ENCODE measurements at places on chromosomes 12 and 14.

GRCh38 chr12:108253540-108253939 lies 85.6 kb downstream of the CMKLR1 start:
- DNase-seq = peak; percentile 17

GRCh38 chr12:47207340-47207717 lies 127.6 kb upstream of the AMIGO2 start:
- DNase-seq = no peak

GRCh38 chr12:82686168-82687020 lies at the start of gene TMTC2:
Gene TMTC2, plus strand, starts transcription at chr12:82686906.
- DNase-seq = peak; percentile 90

DNA sequence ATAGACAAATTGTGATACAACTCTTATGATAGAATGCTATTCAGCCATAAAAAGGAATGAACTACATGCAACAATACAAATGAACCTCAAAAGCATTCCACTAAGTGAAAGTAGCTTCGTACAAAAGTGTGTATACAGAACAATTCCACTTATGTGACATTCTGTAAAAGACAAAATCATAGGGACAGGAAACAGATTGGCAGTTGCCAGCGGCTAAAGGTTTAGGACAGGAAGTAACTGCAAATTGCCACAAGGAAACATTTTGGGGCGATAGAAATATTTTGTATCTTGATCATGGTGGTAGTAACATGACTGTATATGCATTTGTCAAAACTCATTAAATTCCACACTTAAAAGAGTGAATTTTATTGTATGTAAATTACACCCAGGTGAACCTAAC lies 113.4 kb downstream of the CAPZA3 start:
- DNase-seq = no peak

- DNase-seq = peak; percentile 68
These were observed 13.7 kb upstream of the TMEM106C start for GRCh38 chr12:47949441-47950341.

- no peak for DNase-seq
These were observed 29.2 kb downstream of the HSP90AA1 start for GRCh38 chr14:102057480-102058114.

GRCh38 chr12:43835264-43835655 lies 621 bp upstream of the TMEM117 start:
- no peak for DNase-seq

DNA sequence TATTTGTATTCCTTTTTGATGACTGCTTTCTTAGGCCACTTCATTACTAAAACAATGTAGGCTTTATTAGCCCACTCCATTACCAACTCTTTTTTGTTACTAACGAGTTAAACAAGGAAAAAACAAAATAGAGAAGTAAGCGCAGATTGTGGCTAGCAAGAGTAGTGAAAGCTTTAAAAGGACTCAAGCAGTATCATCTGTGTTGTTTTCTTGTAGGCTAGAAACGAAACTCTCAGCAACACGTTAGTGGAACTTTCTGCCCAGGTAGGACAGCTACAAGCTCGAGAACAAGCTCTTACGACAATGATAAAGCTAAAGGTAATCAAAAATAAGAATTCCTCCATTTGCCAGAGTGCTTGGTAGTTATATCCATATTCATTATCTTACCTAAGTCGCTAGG lies 11.1 kb downstream of the CCDC62 start:
- no peak for DNase-seq

DNA sequence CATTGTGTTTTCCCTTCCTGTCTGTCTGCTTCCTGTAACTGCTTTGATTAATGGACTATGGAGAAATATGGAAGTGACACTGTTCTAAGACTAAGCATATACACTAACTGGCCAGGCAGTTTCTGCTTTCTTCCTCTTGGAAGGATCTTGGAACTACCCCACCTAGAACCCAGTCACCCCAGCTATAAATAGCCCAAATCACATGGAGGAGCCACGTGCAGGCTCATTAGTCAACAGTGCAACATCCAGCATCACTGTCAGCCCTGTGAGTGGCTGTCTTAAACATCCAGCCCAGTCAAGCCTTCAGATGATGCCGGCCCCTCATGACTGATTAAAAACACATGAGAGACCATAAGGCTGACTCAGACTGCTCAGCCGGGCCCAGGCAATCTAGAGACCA lies 39.2 kb downstream of the BCAT1 start:
- no peak for DNase-seq

DNA sequence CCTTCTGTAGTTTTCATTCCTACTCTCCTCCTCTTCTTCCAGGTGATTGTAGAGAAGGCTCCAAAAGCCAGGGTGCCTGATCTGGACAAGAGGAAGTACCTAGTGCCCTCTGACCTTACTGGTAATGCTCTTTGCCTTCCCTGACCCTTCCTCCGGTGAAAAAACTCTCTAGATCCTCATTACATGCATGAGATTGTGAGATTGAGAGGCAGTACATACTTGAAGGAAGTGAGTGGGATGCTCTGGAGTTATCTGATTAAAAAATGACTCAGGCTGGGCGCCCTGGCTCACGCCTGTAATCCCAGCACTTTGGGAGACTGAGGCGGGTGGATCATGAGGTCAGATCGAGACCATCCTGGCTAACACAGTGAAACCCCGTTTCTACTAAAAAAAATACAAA lies 5.3 kb downstream of the GABARAPL1 start:
- DNase-seq = no peak

DNA sequence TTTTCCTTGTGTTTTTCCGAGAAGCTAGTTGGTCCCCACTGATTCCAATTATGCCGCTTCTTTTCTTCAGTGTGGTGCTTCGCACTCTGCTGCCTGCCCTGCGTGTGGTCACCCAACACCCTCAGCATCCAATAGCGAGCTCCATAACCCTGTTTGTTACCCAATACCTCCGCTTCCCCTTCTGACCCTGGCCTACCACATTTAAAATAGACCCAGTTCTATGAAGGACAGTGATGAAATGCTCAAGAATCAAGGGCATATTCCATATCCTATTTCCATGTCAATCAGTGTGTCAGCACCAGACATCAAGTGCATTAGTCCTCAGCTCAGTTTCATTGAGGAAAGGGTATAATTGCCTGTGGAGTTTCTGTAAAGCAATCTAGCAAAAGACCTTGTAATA lies 9.5 kb downstream of the NDRG2 start:
- DNase-seq = no peak

- no peak for DNase-seq
These were observed 7.7 kb downstream of the ATF7IP start for GRCh38 chr12:14373217-14373616.

GRCh38 chr14:61562321-61563161 lies 132.8 kb upstream of the HIF1A start:
- DNase-seq = no peak

- peak; percentile 17 for DNase-seq
These were observed 24.6 kb downstream of the SRRM4 start for GRCh38 chr12:119005913-119006312.

GRCh38 chr12:12660201-12660600 lies 35.8 kb downstream of the GPR19 start:
- no peak for DNase-seq

DNA sequence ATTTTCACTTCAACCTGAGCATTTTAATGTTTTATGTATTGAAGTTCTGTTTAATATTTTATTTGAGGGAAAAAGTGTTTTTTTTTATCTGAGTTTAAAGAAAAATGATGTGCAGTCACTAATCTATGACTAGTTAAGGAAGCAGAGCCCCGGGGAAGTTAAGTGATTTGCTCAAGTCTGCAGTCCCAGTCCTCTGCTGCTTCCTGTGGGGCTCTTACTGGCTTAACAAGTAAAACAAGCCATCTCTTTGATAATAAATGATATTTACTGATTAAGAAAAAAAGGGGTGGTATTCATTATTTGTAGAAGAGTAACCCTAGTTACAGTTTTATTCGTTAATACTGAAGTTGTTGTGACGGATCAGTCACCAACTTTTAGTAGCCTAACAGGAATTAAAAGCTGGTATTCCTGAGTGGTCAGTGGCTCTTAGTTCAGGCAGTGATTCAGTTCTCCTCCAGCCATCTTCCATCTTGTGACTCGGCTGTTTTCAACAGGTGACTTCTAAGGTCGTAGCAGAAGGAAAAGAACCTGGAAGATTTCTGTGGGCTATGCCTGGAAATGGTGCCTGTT lies 21.7 kb downstream of the BICDL1 start:
- no peak for DNase-seq

GRCh38 chr12:55842681-55843429 lies at the start of gene MMP19:
Gene MMP19, minus strand, starts transcription at chr12:55842936. Its CDS starts 106 bp downstream, at chr12:55842830.
- DNase-seq = no peak

DNA sequence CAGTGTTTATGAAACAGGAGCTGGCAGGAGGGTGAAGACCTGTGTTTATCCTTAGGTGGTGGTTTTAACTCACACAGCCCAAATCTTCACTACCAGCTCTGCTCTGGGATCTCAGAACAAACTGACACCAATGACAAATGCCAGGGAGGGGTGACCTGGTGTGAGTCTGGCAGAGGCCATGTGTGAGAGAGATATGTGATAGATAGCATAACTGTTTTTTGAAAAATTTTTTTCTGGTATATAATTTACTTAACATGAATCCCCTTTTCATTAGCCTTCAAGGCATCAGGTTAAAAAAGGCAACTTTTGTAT lies 51.5 kb downstream of the SLC38A4 start:
- peak; percentile 22 for DNase-seq

GRCh38 chr12:93587611-93588010 lies 15.1 kb downstream of the SOCS2 start:
- DNase-seq = no peak

- DNase-seq = peak; percentile 33
These were observed 1.4 kb upstream of the KCNK13 start for GRCh38 chr14:90060312-90060964.

DNA sequence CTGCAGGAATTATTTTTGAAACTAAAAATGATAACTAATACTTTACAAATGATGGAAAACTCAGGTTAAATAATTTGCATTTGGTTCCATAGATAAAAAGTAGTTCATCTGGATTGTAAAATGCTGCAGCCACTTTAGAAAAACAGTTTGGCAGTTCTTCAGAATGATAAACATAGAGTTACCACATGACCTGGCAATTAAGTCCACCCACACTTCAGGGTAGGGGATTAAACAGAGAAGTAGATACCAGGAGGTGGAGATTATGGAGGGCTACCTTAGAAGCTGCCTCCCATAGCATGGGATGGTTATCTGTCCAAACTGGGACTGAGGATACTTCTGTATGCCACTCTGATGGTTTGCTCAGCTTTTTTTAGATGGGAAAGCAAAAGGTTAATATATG lies 22.2 kb downstream of the ARF6 start:
- no peak for DNase-seq

- no peak for DNase-seq
These were observed 33.9 kb upstream of the CDK17 start for GRCh38 chr12:96434107-96434506.

GRCh38 chr12:48030173-48030650 lies 25.9 kb upstream of the COL2A1 start:
- peak; percentile 24 for DNase-seq

- no peak for DNase-seq
These were observed 42.2 kb upstream of the FBXO33 start for GRCh38 chr14:39474416-39474911.

- DNase-seq = no peak
These were observed 4.9 kb downstream of the PLEKHG3 start for GRCh38 chr14:64709126-64709525.

- DNase-seq = no peak
These were observed 18.6 kb downstream of the SH2B3 start for GRCh38 chr12:111424189-111424792.

Data from SK-N-DZ (cell line).